ENCODE measurements at places on chromosomes 7 and 10.

GRCh38 chr7:157434701-157435100 is 97.9 kb downstream of the DNAJB6 start:
- no peak for DNase-seq

DNA sequence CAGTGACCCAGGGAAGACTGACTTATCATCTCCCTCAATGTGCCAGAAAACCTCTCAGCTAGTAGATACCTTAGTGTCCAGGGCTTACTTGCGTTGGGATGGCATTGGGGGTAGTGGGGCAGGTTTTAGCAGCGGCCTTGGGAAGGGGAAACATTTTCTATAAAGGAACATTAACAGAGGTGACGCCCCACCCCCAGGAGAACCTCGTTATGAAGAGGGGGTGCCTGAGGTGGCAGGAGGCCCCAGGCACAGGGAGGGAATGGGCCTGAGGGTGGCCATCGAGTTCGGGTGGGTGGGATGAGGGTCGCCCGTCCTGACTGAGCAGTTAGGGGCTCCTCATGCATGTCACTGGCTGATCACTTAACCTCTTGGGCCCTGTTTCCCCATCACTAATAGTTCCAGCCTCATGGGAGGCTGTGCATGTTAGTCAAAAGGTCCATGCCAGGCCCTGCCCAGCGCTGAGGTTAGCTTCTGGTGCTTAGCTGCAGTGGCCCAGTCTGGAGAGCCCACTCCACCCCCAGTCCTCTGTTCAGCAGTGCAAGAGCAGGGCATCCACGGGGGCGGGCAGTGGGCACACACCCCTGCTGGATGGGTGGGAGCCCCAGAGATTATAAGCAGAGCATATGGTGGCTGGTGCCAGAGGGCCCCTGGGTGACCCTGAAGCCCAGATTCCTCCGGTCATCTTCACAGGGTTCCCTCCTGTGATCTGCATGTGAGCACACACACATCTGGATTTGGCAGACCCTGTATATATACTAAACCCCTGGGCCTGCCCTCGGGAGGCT is 27.0 kb downstream of the UNC5B start:
- DNase-seq: no peak

GRCh38 chr10:117549100-117549585 is 6.6 kb downstream of the EMX2 start:
- DNase-seq: no peak

- no peak for DNase-seq
Measured at GRCh38 chr7:105028004-105028403, 14.0 kb downstream of the KMT2E start.

- DNase-seq: no peak
Measured at GRCh38 chr10:45071043-45071813, 70.5 kb downstream of the ZNF22 start.

DNA sequence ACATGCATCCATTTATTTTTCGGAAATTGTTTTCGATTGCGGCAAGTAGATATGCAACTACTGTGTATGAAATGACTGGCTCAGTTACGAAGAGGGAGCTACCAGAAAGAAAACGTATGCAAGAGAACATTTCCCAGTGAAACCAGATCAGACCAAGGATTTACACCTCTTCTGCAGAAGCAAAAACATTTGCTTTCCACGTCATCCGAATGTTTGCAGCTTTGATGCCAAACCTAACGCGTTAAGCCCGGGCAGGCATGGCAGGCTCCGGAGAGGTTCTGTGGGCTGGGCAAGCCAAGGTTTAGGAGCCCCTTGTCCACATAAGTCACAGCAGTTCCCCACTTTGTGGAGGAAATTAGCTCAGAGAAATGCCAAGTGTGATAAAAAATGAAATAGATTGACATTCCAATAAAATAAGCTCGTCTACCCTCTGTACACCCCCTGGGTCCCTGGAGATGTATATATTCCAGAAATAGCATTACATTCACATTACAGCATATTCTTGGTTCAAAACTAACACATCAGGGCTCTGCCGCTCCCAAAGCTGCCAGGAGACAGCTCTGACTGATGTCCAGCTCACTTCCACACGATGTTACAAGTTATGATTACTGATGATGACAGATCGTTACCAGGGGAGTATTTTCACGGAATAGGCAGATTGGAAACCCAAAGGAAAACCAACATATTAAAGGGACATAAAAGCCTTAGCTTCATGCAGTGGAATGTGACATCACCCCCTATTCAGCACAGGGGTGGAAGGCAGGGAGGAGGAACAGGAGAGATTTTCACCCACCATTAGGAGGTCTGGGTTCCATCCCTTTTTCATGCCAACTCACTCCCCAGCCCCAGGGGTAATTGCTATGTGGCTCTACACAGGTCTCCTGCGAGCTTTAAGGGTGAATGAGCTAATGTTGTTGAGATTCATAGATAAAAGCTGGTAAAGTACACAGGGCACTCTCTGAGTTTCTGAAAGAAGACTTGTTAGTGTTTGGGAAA is 81.5 kb downstream of the LYZL1 start:
- no peak for DNase-seq

- DNase-seq: no peak
Measured at GRCh38 chr10:126006906-126007305, 110.5 kb downstream of the FANK1 start.

- DNase-seq: no peak
Measured at GRCh38 chr10:14598809-14599764, 175.6 kb downstream of the FAM107B start.

- no peak for DNase-seq
Measured at GRCh38 chr10:71767420-71768035, 5.8 kb downstream of the VSIR start.

GRCh38 chr7:112092709-112093395 is 113.3 kb downstream of the DOCK4 start:
- DNase-seq: no peak

DNA sequence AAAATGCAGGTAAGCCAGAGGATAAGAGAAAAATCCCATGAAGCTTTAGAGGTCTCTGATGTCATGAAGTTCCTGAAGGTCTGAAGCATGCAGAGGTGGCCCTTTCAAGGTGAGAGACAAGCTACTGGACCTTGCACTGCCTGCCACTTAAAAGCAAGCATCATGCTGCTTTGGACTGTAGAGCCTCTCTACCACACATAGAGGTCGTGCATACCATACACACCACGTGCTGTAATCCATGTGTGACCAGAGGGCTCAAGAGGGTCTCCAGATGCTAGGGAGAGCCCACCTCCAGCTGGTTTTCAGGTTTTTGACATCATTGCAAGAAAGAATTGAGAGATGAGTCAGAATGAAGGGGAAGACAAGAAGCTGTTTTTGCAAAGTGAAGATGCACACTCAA is 436.4 kb downstream of the TCERG1L start:
- no peak for DNase-seq

DNA sequence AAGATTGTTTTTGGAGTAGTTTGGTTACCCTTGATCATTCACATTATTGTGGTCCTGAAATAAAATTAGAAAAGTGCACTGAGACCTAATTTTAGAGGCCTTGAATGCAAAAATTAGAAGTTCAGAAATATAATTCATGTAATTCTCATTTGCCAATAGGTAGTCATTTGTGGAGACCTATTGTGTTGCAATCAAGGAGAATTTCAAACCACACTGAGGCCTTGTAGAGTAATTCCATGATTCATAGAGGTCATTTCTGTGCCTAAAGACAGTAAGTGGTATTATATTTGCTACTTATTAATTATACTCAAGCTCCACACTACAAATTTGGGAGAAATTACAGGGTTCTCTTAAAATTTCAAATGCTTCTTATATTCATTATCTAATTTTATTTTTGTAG is 946.8 kb upstream of the POT1 start:
- no peak for DNase-seq

DNA sequence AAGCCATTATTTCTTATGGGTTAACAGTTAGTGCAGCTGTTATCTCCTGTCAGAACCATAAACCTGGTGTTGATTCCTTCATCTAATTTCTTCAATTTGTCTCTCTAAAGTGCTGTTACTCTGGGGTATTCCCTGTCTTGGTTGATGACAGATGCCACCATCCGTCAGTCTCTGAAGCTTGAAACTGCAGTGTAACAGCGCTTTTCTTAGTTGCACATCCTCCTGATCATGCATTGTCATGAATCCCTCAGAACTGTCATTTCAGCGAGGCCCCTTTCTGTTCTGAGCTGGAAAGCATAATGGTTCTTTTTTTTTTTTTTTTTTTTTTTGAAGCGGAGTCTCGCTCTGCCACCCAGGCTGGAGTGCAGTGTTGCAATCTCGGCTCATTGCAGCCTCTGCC is 193.9 kb downstream of the SDK1 start:
- DNase-seq: no peak

- no peak for DNase-seq
Measured at GRCh38 chr7:92260248-92260781, 14.5 kb downstream of the ANKIB1 start.

DNA sequence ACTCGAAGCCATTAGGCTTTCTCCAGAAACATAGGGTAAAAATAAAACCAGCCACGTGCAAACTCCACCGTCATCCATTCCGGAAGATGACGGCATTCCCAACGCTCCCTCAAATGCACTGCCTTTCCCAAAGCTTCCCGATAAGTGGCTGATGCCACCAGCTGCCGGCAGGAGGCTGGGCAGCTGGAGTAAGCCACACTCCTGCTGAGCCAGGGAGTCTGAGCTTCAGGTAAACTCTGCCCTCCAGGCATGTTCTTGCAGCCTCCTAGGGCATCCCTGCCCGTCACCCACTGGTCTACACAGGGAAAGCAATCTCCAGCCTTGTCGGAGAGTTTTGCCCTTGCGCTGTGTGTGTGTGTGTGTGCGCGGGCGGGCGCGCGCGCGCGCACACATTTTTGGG is 40.5 kb upstream of the TMEM273 start:
- DNase-seq: no peak

DNA sequence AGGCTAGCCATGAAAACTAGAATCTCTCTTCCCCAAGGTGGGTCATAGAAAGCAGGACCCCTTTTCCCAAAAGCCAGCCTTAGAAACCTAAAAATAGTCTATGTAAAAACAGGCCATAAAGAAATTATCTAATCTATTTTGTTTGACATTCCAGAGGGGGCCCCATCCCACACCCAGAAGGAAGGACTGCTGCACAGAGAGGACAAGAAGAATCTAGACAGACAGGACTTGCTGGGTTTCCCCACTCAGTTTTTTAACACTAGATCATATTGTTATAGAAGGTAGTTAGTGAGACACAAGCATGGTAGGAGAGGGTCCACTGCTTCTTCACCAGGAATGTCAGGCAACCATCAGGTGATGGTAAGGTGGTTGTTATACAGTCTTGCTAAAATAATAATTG is 357.0 kb downstream of the LRRTM3 start:
- no peak for DNase-seq

DNA sequence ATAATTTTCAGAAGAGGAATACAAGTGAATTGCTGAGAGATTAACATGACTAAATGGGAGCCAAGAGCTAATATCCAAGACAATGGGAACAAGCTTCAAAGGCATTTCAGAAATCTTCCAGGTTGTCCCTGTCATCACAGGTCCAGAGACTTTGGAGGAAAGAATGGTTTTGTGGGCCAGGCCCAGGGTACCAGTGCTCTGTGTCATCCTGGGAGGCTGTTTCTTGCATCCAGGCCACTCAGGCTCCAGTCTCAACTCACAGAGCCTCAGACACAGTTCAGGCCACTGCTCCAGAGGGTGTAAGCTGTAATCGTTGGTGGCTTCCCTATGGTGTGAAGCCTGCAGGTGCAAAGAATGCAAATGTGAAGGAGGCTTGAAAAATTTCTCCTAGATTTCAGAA is 170.4 kb upstream of the NRG3 start:
- no peak for DNase-seq

GRCh38 chr7:55271069-55271626 is 94.0 kb upstream of the LANCL2 start:
- no peak for DNase-seq

GRCh38 chr7:123652406-123652805 is 3.3 kb upstream of the LMOD2 start:
- no peak for DNase-seq

DNA sequence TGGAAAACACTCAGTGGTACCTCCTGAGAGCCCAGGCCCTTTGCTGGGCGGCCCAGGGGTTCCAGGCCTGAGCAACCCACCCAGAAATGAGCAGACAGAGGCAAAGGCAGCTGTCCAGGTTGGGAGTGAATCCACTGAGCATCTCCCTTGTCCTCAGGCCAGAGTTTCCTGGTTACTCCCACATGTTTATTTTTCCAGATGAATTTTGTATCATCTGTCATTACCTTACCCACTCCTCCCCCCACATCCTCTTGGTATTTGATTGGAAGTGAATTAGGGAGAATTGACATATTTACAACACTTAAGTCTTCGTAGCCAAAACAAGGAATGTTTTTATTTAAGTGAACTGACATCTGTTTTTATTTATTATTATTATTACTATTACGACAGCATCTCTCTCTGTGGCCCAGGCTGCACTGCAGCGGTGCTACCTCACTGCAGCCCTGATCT is 13.2 kb upstream of the LMBR1 start:
- DNase-seq: no peak

DNA sequence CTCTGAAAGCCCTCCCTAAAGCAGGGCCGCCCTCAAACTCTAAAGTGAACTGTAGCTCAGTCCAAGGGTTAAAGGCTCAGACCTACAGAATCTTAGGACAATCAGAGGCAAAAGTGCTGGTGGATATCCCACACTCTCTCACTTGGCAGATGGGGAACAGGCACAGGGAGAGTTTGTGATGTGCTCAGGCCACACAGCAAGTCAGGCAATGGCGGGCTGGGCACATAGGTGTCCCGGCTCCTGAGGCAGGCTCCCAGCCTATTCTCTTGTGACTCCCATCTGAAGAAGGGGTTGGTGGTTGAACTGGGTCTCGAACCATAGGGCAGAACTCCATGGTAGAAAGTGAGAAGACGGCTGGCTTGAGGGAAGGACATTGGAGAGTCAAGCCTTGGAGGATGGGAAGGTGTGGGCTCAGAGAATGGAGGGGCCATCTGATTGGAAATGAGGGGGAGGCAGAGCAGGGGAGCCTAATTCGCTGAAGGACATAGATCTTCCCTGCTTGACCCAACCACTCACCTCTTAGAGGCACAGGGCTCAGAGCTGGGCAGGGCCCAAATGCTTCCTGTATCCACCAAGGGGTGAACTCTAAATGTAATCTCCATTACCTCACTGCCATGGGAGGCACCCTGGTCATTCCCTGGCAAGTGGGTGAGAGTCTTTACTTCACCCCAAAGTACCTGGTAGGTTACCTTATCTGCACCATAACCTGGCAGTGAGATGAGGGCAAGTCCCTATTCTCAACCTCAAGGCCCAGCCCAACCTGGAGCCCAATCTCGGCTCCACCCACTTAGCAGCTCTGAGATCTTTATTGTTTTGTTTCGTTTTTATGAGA is 4.9 kb upstream of the ZMIZ1 start:
- DNase-seq: no peak

DNA sequence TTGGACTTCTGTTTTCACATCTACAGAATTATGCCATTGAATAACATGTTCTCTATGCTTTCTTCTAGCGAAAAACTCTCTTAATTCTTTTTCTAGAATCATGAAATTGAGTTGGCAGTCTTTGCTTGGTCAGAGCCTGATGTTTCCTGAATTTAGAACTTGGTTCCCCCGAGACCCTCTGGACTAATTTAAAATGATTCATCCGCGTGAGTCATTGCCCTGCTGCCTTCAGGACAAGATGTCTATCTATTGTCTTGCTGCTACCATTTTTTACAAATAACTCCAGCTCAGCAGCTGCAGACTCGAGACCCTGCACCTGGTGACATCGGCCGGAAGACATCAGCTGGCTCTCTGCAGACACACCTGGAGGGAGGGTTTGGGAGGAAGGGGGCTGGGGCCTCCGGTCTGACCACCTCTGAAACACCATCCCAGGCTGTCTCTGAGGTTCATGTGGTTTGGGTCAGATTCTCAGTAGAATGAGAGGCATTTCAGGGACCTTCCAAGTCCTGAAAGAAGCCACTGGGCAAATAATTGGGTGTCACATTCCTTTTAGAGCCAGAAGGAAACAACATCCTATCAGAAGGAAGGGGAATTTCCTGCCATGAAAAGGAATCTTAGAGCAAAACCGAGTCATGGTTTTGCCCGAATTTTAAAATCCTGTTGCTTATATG is 20.9 kb upstream of the KLF6 start:
- peak; percentile 32 for DNase-seq
